ENCODE measurements at places on chromosomes 3 and 15.
A peak's percentile ranks its signal among the peaks of the same experiment; 100 is the strongest.

DNA sequence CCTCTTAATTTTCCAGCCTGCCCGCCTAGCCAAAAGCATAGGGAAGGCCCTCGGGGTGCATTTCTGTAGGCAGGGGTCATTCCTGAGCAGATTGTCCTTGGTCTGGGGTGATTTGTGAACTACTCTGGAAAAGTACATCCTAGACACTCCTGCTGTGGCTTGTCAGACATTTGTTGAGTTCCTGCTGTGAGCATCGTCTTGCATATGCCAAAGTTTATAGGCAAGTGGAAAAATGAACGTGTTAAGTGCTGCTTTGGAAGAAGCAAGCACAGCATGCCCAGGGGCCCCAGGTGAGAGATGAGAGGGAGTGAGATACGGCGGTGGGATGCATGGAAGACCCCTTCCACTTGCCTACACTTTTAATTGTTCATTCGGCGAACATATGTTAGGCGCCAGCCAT, 237.7 kb upstream of the ST8SIA2 start:
- DNase-seq = no peak

- no peak for DNase-seq
Measured at GRCh38 chr3:54243056-54243931, 120.9 kb downstream of the CACNA2D3 start.

GRCh38 chr3:140250945-140251344, 316.0 kb downstream of the CLSTN2 start:
- DNase-seq = no peak

GRCh38 chr15:68154923-68155559, 50.1 kb downstream of the CALML4 start:
- peak; percentile 25 for DNase-seq

DNA sequence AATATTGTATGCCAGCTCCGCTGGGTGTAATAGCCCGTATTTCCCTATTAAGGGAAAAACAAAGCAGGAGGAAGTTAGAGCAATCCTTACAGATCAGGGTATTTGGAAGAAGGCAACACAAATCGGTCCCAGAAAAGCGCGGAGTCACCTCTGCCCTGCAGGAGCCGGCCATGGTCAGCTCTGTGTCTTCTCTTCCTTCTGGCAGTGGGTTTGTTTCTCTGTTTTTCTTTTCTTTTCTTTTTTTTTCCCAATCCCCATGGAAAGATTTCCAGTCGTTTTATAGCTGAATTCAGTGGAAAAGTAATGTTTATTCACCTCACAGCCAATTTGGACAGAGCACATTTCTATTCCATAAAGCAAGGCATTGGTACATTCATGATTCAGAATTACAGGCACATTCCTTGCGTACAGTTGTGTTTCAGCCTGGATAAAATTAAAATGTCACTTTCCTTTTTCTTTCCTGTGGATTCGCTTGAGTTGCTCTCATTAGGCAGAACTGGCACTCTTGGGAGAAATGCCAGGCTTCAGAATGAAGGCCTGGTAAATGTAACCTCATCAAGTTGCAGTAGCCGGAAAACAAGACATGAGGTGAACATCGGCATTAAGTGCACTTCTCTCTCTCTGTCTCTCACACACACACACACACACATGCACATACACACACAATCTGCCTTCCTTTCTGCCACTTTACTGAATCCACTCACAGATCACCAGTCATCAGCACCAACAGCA, 204.5 kb upstream of the UBE2E1 start:
- DNase-seq = no peak

DNA sequence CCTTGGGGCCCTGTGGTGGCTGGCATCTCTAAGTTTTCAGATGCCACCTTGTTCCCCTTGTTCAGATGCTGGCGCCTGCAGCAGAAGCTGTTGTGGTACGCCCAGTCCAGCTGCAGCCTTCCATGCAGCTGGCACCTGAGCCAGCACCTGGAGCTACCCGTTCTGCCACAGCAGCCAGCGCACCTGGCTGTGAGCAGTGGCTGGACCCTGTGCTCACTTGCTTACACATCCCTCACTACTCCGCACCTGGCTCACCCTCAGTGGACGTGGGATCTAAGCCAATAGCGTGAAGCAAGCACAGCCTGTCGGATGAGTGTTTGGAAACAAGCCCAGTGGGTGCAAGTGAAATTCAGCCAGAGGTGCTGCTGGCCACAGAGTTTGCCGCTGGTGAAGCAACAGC, 607.5 kb upstream of the BCHE start:
- no peak for DNase-seq

DNA sequence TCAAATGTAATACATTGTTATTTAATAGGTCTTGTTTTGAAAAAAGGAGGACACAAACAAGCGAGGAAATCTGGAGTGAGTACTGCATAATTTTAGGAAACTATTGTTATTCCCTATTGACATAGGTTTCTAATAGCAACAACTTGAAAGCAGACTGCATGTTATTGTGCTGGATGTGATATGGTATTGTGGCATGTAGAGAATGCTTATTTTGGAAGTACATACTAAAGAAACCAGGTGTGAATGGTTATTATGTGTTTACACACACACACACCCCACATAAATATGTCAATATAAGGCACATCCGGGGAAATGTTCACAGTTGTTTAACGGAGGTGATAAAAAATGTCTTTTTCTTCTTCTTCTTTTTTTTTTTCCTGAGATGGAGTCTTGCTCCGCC, 5.9 kb upstream of the MORF4L1 start:
- DNase-seq = no peak

GRCh38 chr15:36422631-36423030, 156.8 kb upstream of the CDIN1 start:
- DNase-seq = no peak

DNA sequence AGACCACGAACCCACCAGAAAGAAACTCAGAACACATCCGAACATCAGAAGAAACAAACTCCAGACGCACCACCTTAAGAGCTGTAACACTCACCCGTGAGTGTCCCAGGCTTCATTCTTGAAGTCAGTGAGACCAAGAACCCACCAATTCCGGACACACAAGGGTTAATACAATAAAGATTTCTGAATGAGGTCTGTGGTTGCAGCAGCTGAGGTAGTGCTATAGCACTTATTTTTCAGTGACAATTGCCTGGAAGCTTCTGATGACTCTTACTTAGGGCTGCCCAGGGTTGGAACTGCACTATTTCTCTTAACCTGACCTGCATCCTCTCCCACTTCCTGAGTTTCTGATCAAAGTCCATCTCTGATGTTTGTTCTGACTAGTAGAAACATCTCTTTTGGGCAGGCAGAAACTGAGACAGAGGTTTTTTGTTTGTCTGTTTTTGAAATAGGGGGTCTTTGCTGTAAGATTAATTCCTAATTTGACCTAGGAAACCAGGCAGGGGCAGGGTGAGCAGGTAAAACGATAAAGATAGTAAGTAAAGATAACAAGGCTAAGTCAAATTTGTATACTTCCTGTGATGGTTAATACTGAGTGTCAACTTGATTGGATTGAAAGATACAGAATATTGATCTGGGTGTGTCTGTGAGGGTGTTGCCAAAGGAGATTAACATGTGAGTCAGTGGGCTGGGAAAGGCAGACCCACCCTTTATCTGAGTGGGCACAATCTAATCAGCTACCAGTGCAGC, 169.1 kb downstream of the GAP43 start:
- no peak for DNase-seq
